ENCODE measurements at places on chromosomes 11 and 22.

GRCh38 chr11:111836162-111836561 is 35.2 kb downstream of the ALG9 start:
- DNase-seq: no peak

- DNase-seq: no peak
Measured at GRCh38 chr22:19819208-19819910, 35.3 kb downstream of the GNB1L start.

GRCh38 chr11:20060181-20060580 is 100.1 kb downstream of the DBX1 start:
- DNase-seq: no peak

GRCh38 chr22:25546751-25547150 is 17.7 kb upstream of the GRK3 start:
- no peak for DNase-seq

DNA sequence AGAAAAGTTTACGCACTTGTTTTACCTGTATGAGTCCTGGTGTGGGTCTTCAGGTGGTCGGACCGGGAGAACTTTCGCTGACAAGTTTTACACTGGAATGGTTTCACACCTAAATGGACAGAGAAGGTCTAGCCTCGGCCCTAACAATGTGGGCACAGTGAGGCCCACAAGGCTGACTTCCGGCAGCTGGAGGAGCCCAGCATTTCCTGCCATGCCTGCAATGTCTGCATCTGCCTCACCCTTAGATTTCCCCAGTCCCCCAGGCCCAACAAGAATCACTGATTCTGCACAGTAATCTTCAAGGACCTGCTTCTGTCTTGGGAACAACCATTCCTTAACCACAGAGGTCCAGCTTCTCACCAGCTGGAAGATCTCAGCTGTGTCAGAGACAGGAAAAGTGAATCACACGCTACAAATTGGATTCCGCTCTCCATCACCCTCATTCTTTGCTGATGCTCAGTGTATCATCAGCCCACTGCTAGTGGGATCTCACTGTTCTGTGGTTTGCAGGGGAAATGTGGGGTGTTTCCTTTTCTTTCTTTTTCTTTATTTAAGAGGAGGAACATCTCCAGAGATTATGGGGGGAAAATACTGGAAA is 43.3 kb downstream of the WT1 start:
- no peak for DNase-seq

DNA sequence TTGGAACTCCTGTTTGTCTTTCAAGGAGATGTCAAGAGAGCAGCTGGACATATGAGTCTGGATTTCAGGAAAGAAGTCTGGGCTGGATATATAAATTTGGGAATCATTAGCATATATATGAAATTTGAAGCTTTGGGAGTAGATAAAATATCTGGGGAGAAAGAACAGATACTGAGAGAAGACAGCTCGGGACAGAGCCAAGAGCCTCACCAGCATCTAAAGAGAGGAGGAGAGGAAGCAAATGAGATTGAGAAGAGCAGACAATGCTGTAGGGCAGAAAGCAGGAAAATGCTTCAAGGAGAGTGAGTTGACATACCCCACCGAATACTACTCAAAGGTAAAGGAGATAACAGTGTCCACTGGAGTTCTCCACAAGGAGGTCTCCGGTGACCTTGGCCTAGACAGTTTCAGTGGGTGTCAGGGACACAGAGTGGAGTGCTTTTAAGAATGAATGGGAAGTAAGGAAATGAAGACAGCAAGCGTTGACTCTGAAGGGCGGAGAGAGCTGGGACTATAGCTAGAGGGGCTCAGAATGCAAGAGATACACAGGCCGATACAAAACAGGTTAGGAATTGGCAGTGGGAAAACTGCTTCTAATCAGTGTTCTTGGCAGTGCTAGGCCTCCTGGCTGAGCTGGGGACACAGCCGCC is 862 bp downstream of the APBB1 start:
- DNase-seq: no peak

DNA sequence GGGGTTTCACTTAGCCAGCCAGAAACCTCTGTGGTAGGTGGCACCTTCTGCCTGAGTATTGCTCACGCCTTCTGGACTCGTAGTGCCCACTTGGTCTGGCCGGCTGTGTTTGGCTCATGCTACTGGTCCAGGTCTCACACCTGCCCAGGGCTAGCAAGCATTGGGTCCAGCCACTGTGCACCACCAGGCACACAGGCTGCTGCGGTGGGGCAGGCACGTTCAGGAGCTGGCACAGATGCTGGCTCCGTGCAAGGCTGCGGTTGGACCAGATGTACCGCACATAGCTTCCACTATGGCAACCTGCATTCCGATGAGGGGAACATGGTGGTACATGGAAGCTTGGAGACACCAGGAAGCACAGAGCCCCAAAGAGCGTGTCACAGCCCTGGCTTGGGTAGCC is 34.8 kb upstream of the EXPH5 start:
- no peak for DNase-seq

DNA sequence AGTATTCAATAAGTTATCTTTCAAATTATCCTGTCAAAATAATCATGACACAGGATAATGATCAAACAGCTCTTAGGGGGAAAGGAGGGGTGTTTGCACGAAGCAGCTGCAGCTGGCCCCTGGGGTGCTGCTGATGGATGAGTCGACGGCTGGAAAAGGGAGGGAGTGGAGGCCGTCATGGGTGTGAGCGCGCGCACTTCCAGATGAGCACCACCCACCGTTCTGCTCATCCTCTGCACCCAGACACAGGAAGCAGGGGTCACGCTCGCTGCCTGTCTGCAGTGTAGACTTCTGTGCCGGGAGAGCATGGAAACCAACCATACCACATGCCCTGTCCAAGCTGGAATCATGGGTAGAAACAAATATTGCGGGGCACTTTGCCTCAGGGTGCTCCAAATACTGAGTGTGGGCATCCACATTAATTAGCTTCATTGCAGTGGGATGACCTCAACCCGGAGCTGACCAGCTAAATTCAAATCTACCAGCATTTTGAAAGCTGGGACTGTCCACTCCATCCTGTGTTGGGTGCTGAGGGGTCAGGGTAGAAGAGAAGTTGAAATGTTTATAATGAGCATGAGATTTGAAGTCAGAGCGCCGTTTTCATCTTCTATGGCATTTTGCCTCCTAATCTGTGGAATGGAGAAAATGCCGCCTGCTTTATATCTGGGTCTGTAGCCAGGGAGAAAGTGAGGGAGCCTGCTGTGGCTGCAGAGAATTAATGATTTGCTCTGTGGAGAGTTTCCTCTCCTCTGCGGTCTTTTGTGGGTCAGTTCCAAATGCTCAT is 802.4 kb downstream of the TBC1D22A start:
- no peak for DNase-seq

DNA sequence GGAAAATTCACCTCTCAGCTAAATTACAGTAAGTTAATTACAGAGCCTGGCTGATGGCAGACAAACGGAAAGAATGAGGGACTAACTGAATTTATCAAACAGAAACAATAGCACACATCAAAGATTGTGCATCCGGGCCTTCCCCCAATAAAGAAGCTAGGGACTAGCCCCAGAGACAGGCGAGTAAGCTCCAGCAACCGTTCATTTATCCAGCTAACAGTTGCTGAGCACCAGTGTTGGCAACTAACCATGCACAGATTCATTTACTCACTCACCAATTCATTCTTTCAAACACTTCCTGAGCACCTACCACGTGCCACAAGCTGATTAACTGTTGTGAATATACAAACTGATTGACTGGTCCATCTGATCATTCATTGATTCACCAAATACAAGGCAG is 51.2 kb downstream of the SMCO4 start:
- DNase-seq: no peak

GRCh38 chr11:113926273-113927197 is 21.9 kb downstream of the HTR3B start:
- no peak for DNase-seq

DNA sequence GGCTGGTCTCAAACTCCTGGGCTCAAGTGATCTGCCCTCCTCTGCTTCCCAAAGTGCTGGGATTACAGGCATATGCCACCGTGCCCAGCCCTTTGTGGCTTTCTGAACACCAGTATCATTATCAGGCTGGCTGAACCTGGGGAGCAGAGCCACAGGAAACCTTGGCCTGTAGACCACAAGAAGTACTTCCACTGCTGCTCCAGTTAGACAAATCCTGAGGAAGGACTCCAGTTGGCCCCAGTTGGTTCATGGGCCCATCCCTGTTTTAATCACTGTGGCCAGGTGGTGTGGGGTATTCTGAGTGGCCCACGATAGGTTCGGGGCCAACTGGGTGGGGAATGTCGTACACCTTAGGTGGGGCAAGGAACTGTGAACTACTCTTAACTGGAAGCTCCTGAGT is 5.5 kb upstream of the DUSP18 start:
- no peak for DNase-seq

DNA sequence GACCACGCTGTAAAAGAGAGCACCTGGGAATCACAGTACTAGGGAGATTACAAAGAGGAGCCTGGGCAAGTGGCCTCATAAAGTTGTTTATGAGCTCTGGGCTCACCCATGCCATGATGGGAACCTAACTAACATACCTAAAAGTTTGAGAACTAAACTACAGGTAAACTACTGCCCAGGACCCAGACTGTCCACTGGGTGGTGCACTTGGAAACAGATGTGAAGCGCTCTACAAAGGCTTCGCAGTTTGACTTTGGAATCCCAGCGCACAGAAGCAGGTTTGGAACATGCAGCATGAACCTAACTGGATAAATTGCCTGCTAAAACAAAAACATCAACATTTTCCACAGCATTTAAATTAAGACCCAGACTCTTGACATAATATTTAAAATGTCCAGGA is 418.6 kb downstream of the FAM181B start:
- DNase-seq: peak; percentile 19

- DNase-seq: no peak
Measured at GRCh38 chr11:5691964-5692361, 2.4 kb downstream of the TRIM22 start.

GRCh38 chr11:126992065-126992803 is 8.3 kb downstream of the KIRREL3 start:
- no peak for DNase-seq

- DNase-seq: no peak
Measured at GRCh38 chr11:61123775-61124571, 21.7 kb downstream of the CD5 start.

DNA sequence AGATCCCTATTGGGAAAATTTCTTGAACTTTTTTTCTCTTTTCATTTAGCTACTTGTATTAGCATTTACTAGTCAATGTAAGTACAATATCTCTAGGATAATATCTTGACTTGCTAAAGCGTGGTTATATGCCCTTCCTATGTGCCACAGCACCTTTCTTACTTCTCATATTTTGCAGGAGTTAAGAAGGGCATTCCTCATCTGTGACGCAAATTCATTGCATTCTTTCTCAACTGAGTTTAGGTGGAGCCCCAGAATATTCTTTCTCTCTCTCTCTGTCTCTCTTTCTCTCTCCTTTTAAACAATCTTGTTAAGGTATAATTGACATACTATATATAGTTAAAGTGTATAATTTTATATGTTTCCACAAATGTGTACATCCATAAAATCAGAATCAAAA is 266.1 kb downstream of the RAB38 start:
- DNase-seq: no peak

DNA sequence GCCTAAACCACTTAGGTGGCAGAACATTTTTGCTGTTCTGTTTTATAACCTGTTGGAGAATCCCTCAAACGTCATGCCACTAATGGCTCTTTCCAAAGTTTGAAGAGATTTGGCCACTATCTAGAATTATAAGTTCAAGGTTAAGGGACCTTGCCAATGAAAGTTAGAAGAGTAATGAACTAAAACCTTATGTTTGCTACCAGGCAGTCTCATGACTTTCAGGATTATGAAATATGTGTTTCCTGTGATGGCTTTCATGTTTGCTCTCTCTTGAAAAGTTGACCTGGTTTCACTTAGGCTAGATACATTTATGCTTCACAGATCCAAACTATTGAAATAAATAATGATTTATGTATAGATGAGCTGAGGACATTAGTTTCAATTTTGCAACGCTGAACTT is 340.0 kb downstream of the LRRC4C start:
- DNase-seq: no peak

DNA sequence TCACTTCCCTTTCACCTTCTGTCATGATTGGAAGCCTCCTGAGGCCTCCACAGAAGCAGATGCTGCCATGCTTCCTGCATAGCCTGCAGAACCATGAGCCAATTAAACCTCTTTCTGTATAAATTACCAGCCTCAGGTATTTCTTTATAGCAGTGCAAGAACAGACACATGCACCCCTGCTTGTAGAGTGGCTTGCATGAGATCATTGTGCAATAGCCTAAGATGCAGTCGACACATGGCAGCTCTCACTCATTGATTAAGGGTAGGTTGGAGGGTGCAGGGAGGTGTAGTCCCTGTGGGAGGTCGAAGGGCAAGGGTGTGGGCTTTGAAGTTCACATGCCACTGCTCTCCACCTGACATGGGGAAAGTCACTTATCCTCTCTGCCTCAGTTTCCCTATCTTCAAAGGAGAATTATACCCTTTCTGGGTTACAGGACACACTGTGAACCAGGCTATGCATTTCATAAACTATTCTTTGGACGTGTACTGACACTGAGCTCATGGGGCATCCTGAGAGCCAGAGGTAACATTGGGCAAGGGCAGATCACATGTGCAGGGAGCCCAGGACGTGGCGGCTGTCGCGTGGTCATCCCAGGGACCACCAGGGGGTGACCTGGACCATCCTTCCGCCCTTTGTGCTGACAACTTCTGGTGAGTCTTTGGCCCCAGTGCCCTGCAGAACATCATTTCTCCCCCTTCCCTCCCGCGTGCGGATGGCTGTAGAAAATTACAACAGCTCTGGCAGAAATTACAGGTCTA is 69.2 kb upstream of the SHANK2 start:
- DNase-seq: no peak

DNA sequence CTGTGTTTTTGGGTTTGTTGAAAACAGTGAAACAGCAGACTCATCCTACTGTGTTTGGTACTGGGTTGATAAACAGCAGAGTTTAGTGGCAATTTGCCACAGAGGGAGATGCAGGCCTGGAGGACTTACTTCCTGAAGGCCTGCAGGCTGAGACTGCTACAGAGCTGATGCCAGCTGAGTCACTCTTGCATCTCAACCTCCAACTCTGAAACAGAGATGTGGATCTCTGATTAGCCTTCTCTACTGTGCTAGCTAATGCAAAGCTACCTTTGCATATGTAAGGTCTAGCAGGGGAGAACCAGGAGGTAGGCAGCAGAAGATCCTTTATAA is 14.3 kb downstream of the ATP5MG start:
- no peak for DNase-seq

All from NCI-H446 (cell line).